ENCODE measurements at places on chromosomes 1 and 21.
A peak's percentile ranks its signal among the peaks of the same experiment; 100 is the strongest.

DNA sequence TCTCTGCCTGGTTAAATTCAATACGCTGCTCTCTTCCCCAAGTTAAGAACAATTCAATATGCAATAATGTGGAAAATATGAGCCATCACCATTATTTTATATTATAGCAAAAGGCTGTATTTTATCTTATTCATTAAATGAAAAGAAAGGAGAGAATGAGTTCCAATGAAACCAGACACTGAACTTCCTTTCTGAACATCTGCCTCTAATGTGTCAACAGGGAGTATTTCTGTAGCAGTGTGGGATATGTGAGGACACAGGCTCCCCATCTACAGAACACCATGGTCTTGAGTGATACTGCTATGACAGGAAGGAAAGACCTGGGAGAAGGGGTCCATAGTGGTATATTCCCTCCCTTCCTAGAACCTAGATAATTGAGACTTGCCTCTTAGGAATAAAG lies 46.3 kb downstream of the CASQ2 start:
- DNase-seq: no peak

DNA sequence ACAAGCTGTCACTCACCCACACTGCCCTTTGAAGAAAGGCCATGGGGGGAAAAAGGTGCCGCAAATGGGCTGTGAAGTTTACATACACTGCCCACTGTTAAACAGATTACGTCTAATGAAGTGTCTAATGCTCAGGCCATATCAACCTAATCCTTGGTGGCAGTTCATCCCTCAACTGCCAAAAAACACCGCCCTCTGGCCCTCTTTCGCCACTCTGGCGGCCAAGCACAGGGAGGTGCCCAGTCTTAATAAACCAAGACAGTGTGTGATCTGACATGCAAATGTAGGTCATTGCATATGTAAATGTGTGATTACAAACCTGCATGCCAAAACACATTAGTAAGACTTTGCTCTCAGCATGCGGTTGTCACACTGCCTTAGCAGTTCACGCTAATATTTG lies 89.5 kb downstream of the NEK7 start:
- DNase-seq: no peak

DNA sequence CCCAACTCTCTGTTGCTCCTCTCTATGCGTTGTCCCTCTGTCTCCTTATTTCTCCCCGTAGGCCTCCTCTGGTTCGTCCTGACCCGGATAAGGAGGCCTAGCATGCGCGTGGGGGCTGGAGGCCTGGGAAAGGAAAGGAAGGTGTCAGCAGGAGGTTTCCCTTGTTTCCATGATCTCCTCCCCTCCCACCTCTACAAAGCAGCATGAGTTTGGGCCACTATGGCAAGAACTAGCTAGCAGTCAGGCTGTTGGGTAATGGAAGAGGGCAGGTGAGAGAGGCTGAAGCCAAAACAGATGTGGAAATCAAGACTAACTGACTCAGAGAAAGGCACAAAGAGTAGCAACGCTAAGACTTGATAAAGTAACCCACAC lies 687 bp upstream of the SEMA6C start:
- no peak for DNase-seq

DNA sequence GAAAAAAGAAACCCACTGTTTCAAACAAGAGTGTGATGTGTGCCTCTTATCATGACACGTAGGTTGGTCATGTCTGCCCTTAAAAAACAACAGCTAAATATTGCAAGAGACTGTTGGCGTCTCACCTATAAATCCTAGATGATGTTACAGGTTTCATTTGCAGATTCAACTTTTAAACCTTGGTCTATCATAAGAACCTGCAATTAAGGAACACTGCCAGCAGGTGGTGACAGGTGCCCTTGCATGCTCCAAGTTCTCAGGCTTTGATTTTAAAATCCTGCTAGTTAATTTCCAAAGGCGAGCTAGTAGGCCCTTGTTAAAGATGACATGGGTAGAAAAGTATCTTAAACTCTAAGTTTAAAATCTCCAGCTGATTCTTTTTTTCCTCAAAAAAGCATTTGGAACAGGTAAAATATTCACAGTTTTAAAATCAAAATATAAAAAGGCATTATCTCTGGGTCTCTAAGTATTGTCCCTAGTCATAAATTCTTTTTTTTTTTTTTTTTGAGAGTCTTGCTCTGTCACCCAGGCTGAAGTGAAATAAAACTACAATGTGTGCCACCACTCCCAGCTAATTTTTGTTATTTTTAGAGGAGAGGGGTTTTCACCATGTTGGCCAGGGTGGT lies 39.1 kb downstream of the CLSTN1 start:
- DNase-seq: no peak

DNA sequence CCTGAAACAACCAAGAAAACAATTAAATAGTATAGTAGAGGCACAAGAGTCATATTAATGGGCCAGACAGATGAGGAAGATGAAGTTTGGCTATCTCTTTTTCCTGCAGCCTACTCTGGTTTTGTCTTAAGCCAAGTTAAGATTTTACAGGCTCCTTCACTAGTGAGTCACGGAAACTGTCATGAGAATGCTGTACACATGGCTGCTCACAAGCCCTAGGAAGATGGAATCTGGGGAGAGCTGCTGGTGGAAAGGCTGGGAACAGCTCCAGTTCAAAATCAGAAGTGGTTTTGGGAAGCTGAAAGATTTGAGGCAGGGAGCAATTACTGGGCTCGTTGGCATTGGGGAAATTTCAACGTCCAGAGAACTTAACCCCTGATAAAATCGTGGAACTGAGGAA lies 46.4 kb upstream of the S1PR1 start:
- DNase-seq: no peak

GRCh38 chr21:42425591-42425990 lies 21.9 kb downstream of the UBASH3A start:
- no peak for DNase-seq

DNA sequence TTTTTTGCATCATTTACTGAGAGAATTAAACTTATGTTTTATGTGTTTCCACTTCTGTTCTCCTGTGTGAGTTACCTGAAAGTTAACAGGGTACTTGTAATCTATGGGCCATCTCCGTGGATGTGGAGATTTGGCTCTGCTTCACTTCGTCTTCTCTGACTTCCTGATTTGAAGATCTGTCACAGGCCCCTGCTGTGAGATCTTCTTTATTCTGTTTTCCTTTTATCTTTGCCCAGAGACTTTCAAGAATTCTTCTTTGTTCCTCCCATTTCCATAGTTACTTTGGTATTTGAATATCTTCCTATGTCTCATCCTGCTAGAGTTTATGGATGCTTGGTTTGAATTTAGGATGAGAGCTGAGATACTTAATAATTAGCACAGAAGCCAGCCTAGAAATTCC lies 35.4 kb upstream of the PKN2 start:
- DNase-seq: no peak

DNA sequence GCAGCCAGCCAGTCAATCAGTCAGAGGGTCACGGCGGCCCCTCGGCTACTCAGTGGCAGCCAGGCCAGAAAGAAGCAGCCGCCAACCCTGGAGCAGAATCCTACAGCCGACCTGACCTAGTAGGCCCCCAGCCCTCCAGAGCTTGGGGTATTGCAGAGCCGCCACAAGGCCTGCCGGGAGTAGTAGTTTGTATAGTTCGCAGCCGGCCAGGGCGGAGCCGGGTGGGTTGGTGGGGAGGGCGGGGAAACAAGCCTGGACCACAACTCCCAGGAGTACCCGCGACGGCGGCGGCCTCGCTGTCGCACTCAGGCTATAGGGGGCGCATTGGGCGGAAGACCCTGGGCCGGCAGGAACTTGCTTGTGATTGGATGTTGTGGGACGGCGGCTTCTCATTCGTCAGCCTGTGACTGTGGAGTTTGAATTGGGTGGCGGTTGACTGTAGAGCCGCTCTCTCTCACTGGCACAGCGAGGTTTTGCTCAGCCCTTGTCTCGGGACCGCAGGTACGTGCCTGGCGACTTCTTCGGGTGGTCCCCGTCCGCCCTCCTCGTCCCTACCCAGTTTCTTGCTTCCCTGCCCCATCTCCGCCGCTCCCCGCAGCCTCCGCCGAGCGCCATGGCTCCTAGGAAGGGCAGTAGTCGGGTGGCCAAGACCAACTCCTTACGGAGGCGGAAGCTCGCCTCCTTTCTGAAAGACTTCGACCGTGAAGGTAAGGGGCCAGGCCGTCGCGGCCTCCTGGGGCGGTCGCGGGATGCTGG lies at the start of gene CDCA8:
Gene CDCA8, plus strand, starts transcription at position 439 of the 756 bp plus-strand sequence. Its CDS starts 175 bp downstream, at position 614.
- peak; percentile 98 for DNase-seq

DNA sequence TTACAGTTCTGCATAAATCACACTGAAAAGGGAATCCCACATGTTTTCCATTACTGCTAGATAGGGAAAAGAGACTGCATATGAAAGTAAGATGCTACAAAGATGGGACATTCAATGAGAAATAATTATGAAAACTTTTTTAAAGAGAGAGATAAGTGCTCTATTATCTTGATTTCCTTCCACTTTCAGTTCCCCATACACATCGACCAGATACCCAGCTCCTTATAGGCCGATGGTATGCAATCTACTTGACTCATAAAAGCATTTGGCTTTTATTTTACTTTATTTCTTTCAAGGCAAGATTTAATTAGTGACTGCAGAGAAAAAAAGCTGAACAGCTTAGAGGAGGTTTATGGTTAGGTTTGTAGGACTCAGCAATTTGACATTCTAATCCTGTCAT lies 13.1 kb downstream of the BRINP2 start:
- DNase-seq: no peak

GRCh38 chr21:42654913-42655795 lies 1.7 kb downstream of the PDE9A start:
- no peak for DNase-seq

DNA sequence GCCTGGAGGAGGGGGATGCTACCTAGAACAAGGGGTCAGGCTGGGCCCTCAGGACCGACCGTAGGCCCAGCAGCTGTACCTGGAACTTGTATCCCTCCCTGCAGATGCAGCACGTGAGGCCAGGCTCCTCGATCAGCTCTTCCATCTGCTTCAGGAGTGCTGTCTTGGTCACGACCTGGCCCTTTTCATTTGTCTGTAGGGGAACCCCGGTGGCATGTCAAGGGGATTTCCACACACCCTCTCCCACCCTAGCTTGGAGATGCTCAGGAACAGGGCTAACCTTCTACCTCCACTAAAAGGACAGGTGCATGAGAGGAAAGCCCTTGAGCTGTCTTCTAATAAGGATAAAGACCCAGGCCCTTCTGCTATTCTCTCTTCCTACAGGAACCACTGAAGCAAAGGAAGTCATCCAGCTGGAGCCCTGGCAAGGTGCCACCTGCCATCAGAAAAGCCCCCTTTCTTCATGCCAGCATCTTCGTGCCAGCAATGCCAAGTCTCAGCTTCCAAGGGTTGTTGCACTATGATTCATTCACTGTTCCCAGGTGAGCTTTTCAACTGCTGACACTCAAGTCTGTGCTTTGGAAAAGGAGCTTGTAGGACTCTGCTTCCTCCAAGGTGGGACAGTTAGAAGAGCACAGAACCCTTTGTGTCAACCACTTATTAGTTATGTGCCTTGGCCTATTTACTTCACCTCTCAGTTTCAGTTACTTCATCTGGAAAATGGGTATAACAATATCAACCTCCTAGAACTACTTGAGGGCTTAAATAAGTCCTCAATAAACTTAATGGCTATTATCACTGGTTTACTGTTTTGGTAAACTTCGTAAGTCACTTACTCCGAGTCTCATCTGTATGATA lies 122.1 kb downstream of the UBR4 start:
- no peak for DNase-seq

DNA sequence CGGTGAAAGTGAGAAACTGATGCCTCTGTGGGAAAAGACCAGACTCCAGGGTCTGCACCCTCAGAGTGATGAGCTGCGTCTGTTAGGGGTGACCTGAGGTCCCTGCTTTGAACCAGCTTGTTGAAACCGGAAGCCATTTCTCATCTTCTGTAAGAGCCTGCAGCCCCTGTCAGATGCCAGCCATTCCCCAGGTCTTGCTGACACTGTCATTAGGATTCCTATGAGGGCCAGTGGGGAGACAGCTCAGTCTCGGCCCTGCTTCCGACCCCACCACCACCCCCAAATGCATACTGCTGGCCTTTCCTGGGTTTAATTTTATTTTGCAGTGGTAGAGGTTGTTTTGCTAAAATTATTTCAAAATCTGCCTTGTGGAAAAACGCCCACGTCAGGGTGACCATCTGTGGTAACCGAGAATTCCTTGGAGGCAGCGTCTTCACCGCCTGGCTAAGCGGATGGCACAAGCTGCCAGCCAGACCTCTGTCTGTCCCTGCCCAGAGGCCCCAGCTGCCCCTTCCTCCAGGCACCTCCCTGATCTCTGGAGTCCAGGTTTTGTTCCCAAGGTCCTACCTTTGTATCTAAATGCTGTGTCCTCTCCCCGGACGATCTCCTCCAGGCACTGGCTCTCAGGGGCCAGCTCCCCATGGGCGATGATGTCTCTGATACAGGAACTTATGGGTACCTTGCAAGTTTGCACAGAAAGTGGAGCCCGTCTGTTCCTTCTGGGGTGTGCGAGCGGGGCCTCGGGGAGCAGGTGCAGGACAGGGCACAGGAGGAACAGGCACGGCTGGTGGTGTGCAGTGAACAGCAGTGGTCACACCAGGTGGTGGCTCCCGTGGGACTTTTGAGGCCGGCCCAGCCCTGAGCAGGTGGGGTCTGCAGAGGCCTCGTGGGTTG lies 49.9 kb downstream of the PRKCZ start:
- DNase-seq: no peak

- DNase-seq: no peak
Measured at GRCh38 chr1:11207898-11208611, 18.9 kb downstream of the ANGPTL7 start.

GRCh38 chr21:39033878-39034589 lies 149.2 kb downstream of the PSMG1 start:
- DNase-seq: no peak

GRCh38 chr1:203550846-203551245 lies 56.9 kb downstream of the OPTC start:
- DNase-seq: no peak

- DNase-seq: no peak
Measured at GRCh38 chr21:41603476-41603875, 95.5 kb upstream of the TMPRSS2 start.

DNA sequence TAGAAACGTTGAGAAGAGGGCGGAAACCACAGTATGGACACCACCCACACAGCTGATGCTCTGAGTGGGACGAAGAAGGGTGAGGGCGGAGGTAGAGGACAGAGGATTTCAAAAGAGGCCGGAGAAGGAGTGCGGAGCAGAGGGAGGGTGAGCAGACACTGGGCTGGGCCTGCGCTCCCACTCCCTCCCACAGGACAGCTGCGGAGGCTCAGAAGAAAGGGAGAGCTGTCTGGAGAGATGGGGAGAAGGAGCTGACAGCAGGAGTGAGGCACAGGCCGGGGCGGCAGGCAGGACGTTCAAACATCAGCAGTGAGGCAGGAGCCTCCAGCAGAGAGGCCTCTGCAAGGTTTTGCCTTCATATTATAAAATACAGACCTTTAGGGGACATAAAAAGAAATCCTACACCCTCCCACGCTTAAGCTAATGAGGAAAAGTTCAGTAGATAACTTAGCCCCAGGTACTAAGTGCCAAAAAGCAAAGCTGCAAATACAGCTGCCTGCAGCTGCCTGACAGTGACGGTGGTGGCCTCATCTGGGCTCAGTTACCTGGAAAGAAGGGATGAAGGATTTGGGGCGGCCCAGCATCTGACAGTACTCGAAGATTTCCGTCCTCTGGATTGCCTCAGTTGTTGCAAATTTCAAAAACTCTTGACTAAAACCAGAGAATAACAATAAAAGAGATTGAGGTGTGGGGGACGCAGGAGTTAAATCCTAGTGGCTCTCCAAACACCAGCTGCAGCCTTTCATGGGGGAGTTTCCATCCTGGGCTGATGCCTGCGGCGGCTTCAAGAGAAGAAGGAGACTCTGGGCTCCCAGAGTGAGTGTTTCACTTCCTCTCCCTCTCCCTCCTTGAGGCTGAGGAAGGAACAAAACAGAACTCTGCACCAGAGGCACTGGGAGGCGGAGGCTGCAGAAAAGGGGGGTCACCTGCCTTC lies 25.6 kb downstream of the SEC16B start:
- DNase-seq: no peak

- DNase-seq: peak; percentile 63
Measured at GRCh38 chr1:225880222-225880588, 2.0 kb downstream of the TMEM63A start.

GRCh38 chr1:189275796-189276195 lies 1201.9 kb downstream of the BRINP3 start:
- no peak for DNase-seq
